Ovary (tissue), 10 donors: ENCODE measurements at places on chromosomes 3 and 15. TPM values are rescaled to one million over a fixed set of nuclear protein-coding genes. Genes with fewer than 3 reads are reported as not detected.

DNA sequence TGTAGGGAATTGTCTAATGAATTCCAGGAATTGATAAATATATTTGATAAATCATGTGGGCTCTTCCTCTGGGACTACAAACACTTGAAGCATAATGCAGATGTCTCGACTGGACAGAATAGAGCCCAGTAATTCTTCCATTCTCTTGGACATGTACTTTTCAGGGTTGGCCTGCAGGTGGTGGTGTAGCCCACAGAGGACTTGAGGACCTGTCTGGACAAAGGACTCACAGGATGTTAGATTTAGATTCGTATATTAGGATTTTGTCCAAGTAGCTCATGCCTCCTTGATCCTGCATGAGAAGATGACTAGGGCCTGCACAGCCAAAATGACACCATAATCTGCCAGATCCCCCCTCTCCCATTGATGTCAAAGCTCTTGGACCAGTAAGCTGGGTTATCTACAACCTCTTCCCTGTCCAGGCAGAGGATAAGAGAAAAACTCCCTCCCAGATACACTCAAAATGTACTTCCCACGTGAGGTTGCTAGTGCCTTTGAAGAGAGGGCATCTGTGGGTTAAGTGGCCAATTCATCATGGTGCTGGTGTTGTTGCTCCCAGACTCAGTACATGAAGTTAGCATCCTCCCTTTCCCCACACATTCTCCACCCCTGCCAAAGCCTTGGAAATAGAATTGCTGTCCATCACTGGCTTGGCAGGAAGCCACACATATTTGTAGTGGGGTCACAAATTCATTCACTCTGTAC is 88.6 kb upstream of the ZNF280D start:
- H3K4me1 ChIP-seq = no peaks in the 10 kb centered on the region
- H3K36me3 ChIP-seq = no peaks in the 10 kb centered on the region
- no peaks in the 10 kb centered on the region for H3K27me3 ChIP-seq
- peak; percentile 33 for DNase-seq
- H3K27ac ChIP-seq = no peak overlapping the region

COL6A5 gene
- polyA plus RNA-seq = 0.04 TPM

GRCh38 chr3:55963601-55964000 is 476.5 kb upstream of the WNT5A start:
- peaks cover 13% of the 10 kb centered on the region for H3K4me1 ChIP-seq
- no peaks in the 10 kb centered on the region for H3K36me3 ChIP-seq
- no peak overlapping the region for H3K27ac ChIP-seq
- no peak overlapping the region for H3K4me3 ChIP-seq
- no peaks in the 10 kb centered on the region for H3K27me3 ChIP-seq

GRCh38 chr15:61459785-61460707 is 230.9 kb upstream of the RORA start:
- no peak overlapping the region for H3K27ac ChIP-seq
- H3K27me3 ChIP-seq = no peaks in the 10 kb centered on the region
- no peaks in the 10 kb centered on the region for H3K4me1 ChIP-seq
- no peak for DNase-seq

DNA sequence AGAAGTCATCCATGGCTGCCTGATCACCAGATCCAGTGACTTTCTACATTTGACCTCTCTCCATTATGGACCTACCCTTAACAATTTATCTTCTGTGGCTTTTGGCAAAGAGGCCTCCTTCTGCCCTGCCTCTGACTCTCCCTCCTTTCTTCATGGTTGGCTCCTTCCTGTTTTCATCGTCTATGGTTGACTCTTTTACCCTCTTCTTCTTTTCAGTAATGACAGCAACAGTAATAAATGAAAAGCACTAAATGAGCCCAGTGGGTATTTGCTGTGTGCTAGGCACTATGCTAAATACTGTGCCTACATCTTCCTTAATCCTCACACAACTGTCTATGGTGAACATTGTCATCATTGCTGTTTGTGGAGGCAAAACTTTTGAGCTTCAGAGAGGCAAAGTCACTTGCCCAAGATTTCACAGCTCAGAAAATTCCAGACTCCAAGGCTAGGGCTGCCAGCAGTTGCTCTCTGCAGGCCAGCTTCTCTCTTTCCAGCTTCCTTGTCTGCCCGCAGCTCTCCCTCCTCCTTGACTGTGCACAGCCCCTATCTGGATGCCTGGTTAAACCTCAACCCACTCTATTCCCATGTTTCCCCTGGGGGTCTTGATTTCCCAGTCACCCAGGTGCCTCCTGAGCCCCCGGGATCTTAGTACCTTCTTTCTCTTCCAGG is 24.6 kb downstream of the ITPR1 start:
- H3K27me3 ChIP-seq = no peaks in the 10 kb centered on the region
- H3K4me3 ChIP-seq = no peak overlapping the region

UTS2B gene
- 0.63 TPM for polyA plus RNA-seq

DNA sequence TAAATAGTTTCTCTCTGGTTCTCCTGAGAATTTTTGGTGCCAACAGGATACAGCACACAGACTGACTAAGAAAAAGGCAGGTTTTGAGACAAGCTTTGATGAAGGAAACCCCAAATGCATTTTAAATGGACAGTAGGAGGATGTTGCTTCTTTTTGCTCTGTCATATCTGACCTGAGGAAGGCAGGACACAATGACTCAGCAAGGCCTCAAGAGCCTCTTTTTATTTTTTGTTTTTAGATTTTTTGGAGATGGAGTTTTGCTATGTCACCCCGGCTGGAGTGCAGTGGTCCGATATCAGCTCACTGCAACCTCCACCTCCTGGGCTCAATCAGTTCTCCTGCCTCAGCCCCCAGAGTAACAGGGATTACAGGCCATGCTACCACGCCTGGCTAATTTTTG is 16.9 kb upstream of the KNG1 start:
- no peaks in the 10 kb centered on the region for H3K4me1 ChIP-seq
- no peaks in the 10 kb centered on the region for H3K27me3 ChIP-seq
- no peak for DNase-seq
- no peak overlapping the region for H3K4me3 ChIP-seq
- no peaks in the 10 kb centered on the region for H3K36me3 ChIP-seq
- H3K27ac ChIP-seq = no peak overlapping the region

- H3K27me3 ChIP-seq = no peaks in the 10 kb centered on the region
- H3K36me3 ChIP-seq = no peaks in the 10 kb centered on the region
- no peak for DNase-seq
- no peak overlapping the region for H3K27ac ChIP-seq
- H3K4me3 ChIP-seq = no peak overlapping the region
Measured at GRCh38 chr15:39784638-39785037, 2.0 kb upstream of the FSIP1 start.

DNA sequence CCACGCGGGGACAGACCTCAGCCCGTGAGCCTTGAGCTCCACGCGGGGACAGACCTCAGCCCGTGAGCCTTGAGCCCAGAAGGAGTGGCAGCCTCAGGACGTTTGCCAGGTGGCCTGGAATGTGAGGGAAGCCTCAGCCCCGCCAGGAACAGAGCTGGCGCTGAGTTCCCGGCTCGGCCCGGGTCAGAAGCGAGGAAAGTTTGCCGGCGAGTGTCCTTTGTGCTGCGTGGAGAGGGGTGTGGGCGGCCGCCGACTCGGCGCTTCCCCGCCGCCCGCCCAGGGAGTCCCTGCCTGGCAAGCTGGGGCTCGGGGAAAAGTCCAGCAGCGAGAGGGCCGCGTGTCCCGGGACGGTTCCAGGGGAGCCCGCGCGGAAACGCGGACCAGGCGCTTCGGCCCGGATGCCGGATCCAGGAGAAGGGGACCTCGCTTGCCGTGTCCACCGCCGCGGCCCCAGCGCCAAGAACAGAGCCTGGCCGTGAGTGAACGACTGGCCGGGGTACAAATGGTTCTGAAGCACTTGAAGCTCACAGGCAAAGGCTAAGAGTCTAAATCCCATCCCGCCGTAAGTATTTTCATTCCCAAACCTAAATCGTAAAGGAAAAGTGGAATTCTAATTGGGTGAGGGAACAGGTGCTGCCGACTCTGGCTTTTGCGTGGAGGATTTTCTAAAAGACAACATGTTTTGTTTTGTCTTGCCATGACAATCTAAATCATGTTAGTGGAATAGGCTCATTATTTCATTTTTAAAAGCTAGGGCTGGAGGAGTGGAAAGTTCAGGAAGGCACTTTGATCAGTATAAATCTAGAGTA is 1.7 kb downstream of the LRRN1 start:
- peak overlapping the region; percentile 49 for H3K4me3 ChIP-seq
- no peaks in the 10 kb centered on the region for H3K36me3 ChIP-seq
- H3K27me3 ChIP-seq = no peaks in the 10 kb centered on the region
- DNase-seq = peak; percentile 27
- H3K27ac ChIP-seq = no peak overlapping the region
- no peaks in the 10 kb centered on the region for H3K4me1 ChIP-seq

DNA sequence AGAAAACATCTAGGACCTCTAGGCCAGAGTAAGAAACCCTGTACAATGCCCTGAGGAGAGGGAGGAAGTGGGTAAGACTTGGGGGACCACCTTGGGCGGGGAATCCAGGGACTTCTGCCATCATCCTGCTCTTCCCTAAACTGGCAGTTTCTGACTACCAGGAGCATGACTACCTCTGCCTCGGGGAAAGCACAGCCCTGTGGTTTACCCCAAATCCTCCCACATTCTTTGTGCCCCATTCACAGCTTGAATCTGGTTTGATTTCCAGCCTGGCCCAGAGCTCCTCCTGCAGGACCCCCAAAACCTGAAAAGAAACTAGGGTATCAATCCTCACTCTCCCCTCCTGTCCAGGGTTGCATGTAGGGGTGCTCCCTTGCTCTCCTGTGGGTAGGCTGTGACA is 4.7 kb downstream of the C3orf18 start:
- no peaks in the 10 kb centered on the region for H3K36me3 ChIP-seq
- H3K4me3 ChIP-seq = no peak overlapping the region
- no peaks in the 10 kb centered on the region for H3K27me3 ChIP-seq
- no peak overlapping the region for H3K27ac ChIP-seq
- no peak for DNase-seq

GRCh38 chr3:44104668-44105321 is 136.9 kb upstream of the TOPAZ1 start:
- no peaks in the 10 kb centered on the region for H3K4me1 ChIP-seq
- H3K4me3 ChIP-seq = no peak overlapping the region
- no peaks in the 10 kb centered on the region for H3K27me3 ChIP-seq
- no peak overlapping the region for H3K27ac ChIP-seq
- no peak for DNase-seq

DNA sequence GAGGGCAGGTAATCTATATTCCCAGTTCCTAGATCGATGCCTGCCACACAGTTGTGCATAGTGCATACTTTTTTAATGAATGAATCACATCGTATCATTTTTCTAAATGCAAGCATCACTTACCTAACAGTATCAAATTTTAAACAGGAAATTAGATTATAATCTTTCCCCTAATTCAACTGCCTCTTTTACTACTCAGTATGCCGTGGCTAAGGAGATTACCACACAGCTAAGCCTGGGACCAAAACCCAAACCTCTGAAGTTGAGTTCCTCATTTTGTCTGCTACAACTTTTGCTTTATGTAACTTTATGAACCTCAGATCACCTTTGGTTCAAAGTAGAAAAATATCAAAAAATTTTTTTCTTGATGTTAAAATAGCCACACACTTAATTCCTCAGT is 53.2 kb upstream of the FNDC3B start:
- no peaks in the 10 kb centered on the region for H3K36me3 ChIP-seq
- no peak for DNase-seq
- H3K27ac ChIP-seq = no peak overlapping the region
- no peaks in the 10 kb centered on the region for H3K4me1 ChIP-seq
- no peak overlapping the region for H3K4me3 ChIP-seq

SCAANT1 gene
- not detected for polyA plus RNA-seq

DNA sequence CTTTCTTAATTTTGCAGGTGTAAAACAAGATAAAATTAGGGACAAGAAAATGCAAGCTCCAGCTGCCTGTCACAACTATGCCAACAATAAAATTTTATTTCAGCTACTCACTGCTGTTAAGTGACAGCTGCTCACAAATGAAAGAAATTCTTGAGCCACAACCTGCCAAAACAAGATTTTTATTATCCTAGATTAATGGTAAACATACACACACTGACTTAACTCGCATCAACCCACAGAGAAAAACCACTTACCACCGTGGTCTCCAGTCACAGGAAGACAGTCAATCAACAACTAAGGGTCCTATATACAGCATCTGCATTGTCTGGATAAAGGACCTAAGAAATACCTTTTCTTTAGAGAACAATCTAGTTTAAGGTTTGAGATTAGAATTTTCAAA is 31.3 kb downstream of the EFL1 start:
- H3K36me3 ChIP-seq = no peaks in the 10 kb centered on the region
- no peak for DNase-seq
- H3K4me1 ChIP-seq = no peaks in the 10 kb centered on the region
- H3K27me3 ChIP-seq = no peaks in the 10 kb centered on the region
- H3K4me3 ChIP-seq = no peak overlapping the region

GRCh38 chr15:78259232-78259631 is 5.1 kb upstream of the DNAJA4 start:
- H3K27me3 ChIP-seq = no peaks in the 10 kb centered on the region
- no peaks in the 10 kb centered on the region for H3K36me3 ChIP-seq
- no peak overlapping the region for H3K4me3 ChIP-seq
- no peak for DNase-seq

DNA sequence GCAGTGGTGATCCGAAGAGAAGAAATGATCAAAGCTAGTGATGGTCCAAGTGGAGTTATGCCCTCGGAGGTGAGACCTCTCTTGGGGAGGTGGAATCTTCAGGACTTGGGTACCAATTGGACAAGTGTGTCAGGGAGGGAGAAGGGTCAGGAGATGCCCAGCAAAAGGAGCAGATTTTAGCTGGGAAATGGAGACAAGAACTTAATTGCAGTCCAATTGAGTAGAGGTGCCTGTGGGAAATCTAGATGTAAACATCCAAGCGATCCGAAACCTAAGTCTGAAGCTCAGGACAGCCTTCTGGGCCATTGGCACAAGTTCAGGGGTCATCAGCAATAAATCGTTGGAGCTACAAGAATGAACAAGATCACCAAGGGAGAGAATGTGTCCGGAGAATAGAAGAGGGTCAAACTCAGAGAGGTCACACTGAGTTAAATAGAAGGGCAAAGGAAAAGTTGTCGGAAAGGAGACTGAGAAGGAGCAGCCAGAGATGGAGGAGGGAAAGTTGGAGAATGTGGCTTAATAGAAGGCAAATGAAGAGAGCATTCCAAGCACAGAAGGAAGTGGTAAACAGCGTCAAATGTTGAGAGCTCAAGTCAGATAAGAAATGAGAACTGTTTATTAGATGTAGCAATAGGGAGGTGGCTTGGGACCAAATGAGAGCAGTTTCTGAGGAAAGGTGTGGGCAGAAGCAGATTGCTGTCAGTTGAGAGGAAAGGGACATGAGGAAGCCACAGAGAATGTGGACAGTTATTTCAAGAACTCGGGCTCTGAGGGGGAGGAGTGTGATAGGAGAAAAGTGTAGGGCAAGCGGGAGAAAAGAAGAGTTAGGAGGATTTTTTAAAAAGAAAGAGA is 64.2 kb upstream of the FNDC3B start:
- H3K4me1 ChIP-seq = peaks cover 10% of the 10 kb centered on the region
- H3K27ac ChIP-seq = no peak overlapping the region
- no peak overlapping the region for H3K4me3 ChIP-seq
- no peaks in the 10 kb centered on the region for H3K36me3 ChIP-seq
- no peaks in the 10 kb centered on the region for H3K27me3 ChIP-seq
